CD4-positive, alpha-beta T cell treated with Interleukin-6 at 100 ng/mL for 8 hours (primary cell): ENCODE measurements at places on chromosomes 4 and X.

- no peak for DNase-seq
Measured at GRCh38 chrX:39682778-39683177, 415.0 kb downstream of the BCOR start.

- no peak for DNase-seq
Measured at GRCh38 chrX:83019258-83019657, 488.8 kb upstream of the POU3F4 start.

GRCh38 chr4:143554728-143555597 is 41.5 kb downstream of the SMARCA5 start:
- no peak for DNase-seq

GRCh38 chr4:143679434-143679833 is 21.0 kb downstream of the FREM3 start:
- DNase-seq = no peak

GRCh38 chrX:76802708-76803107 is 375.2 kb downstream of the MAGEE1 start:
- no peak for DNase-seq

DNA sequence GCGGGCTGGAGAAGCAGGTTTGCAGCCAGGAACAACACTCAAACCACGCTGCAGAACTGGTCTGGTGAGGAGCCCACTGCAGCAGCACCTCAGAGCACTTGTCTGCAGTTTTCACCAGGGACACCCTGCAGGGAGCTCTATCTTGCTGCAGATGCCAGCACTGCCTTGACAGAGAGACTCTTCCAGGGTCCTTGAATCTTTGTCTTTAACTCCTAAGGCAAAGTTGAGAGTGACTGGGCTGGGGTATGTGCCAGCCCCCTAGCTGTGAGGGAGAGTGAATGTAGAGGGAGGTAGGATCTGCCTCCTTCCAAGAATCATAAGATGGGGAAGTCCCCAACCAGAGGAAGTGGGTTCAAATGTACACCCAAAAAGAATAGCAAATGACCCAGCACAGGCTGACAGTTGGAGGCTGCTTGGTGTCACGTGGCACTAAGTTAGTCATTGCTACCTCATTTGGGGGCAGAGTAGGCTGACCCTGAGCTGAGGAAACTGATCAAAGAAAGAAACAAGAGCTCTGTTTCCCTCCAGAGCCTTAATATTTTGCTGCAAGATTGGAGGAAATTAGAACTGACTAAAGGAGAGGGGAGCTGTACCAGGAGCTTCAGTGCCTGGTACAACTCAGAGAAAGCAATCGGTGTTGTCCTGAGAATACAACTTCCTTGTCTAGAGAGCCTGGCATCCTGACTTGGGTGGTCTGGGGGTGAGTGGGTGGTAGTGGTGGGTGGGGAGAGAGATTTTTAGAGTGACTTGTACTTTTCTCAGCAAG is 28.2 kb upstream of the HUWE1 start:
- peak; percentile 69 for DNase-seq

DNA sequence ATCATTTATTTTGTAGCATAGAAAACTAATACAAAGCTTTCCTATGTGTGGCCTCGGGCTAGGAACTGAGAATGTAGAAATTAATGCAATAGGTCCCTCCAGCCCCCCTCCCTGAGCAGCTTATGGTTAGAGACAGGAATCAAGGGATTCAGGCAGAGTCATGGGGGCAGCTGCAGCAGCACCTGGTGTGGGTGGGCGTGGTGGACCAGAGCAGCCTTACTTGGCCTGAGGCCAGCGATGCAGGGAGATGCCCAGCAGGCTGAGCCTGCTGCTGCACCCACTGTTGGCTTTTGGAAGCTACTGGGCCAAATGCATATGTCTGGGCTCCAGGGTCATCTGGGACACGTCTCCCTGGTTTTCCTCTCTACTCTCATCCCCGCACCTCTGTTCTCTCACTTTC is 74.0 kb downstream of the STK32B start:
- no peak for DNase-seq

GRCh38 chr4:182649698-182650477 is 267.3 kb downstream of the DCTD start:
- no peak for DNase-seq

- no peak for DNase-seq
Measured at GRCh38 chr4:55907469-55907868, 41.3 kb upstream of the CEP135 start.
